Foreskin melanocyte (primary cell): ENCODE measurements at places on chromosomes 6 and 20.

DNA sequence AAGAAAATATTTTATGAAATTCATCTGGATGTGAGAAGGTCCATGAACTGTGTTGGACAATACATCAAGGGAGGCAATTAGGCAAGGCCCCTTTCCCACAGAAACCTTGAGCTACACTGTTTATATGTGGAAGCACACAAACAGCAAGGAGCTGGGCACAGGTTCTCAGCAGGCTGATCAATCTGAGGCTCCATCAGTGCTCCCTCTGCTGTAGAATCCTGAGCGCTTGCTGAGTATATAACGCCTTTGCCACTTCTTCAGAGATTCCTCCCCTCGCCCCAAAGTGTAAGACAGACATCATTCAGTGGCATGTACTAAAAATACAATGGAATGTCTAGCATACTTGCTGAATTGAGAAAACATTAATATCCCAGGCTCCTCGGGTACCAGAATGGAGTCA is 146.9 kb downstream of the PRKN start:
- no peak for DNase-seq

- DNase-seq, result no peak
Measured at GRCh38 chr6:152696522-152696921, 1.2 kb upstream of the MYCT1 start.

DNA sequence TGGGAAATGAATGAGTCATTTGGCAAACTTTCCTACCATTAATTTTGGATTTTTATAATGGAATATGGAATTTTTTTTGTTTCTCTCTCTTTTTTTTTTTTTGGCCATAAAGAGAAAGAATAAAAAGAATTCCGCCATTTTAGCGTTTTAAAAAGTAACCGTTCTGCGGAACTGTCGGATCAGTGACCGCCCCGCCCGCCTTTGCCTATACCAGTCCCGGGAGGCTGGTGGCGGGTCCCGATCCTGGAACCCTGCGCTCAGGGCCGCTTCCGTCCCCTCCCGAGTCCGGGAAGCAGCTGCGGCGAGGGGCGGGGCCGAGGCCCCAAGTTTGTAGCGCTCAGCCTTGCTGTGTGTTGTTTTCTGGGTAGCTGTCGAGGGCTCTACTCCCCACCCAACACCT is 609 bp downstream of the L3MBTL1 start:
- DNase-seq, result no peak

- DNase-seq, result no peak
Measured at GRCh38 chr6:118892355-118892991, 1.5 kb upstream of the ASF1A start.

DNA sequence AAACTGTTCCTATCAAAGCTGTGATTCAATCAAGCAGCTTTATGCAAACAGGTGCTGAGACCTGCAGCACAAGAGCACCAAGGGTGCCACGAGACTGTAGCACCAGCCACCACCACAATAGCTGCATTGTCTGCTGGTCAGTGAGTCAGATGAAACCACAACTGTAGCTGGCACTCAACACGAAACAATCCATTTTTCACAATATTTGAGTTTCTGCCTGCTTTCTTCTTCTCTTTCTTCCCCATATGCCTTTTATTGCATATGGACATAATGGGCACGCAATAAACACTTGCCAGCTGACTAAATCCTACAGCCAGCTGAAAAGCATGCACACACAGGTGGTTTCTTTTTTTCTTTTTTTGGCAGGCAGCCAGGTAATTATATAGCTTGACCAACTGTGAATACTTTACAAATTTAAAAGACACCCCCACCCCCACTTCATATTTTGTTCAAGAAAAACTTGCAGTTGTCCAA is 16.6 kb downstream of the SLC2A12 start:
- DNase-seq, result peak; percentile 66

DNA sequence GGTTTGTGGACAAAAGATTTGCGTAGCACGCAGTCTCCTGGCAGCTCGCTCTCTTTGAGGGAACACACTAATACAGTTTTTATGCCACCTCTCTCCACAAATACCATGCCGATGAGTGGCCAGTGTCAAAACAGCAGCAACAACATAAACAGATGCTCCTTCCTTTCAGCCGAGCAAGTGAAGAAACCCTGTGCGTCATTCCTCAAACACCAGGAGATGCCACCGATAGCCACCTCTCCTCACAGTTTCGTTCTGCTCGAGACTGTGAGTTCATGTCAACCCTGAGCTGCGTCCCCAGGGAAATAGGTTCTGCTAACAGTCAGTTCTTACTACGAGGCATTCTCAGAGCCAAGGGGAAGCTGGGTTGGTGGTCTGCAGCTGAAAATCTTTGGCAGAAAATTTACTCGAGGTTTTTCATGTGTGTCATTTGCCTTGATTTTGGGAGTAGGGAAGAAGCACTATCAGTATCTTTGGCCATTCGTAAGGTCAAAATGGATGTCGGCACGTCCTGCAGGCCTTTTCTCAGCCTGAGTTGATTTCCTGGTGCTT is 59.9 kb downstream of the EYA2 start:
- no peak for DNase-seq

DNA sequence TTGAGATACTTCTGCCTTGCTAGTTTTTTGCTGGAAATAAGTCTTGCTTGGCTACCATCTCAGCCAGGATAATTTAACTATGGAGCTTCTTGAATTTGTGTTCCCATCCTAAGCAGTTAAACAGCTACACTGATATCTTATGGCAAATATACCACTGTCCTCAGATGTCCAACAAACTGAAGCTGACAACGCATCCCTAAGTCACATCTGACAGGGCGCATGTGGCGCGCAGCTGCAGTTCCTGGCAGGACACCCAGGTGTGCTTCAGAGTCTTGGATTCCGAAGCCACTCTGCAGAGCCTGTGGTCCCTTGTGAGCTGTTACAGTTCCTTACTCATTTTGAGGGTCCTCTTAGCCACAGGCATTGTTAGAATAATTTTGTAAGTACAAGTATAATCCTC is 127.9 kb downstream of the WDR27 start:
- DNase-seq, result no peak

- peak; percentile 40 for DNase-seq
Measured at GRCh38 chr6:136012198-136012887, 160.8 kb downstream of the PDE7B start.

GRCh38 chr6:158269657-158270056 is 42.6 kb upstream of the TULP4 start:
- no peak for DNase-seq

DNA sequence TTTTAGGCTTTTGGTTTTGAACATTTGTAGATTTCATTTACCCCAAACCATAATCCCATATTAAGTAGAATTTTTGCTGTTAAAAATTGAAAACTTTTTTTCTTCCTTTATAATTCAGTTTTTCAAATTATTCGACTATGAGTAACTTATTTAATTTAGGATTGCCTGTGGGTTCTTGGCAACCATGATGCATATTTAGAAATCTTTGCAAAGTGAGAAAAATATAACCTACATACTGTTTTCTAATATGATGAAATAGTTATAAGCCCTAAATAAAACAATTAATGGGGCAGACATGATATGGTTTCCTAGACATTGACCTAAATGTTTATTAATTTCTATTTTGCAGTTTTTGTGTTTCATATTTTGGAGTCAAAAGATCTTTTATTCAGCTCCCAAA is 23.6 kb downstream of the NEDD9 start:
- DNase-seq, result no peak

GRCh38 chr6:85125526-85125925 is 324.4 kb upstream of the NT5E start:
- no peak for DNase-seq

GRCh38 chr6:51167468-51167867 is 348.8 kb downstream of the TFAP2B start:
- DNase-seq, result no peak

DNA sequence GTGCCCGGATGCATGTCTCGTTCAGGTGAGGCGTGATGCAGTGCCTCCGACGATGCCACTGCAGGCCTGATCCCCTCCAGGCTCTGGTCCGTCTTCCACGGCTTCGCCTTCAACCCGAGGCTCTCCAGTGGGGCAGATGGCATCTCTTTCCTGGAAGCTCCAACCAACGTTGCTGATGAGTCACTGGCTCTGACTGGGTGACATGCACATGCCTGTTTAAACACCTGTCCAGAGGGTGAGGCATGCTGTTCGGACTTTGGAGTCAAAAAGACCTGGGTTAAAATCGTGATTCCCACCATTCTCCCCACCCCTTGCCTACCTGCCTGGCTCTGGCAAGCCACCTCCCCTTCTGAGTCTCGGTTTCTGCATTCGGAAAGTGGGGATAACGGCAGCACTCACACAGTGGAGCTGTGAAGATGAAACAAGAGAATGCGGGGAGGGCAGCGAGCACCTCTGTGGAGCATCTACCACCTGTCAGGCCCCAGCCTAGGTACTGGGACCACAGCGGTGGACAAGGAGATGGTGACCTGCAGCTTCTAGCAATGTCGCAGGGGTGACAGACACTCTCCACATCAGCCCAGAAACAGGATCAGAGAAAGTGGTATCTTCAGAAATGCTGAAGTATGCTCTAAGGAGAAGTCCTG is 8.5 kb upstream of the EDN3 start:
- no peak for DNase-seq

DNA sequence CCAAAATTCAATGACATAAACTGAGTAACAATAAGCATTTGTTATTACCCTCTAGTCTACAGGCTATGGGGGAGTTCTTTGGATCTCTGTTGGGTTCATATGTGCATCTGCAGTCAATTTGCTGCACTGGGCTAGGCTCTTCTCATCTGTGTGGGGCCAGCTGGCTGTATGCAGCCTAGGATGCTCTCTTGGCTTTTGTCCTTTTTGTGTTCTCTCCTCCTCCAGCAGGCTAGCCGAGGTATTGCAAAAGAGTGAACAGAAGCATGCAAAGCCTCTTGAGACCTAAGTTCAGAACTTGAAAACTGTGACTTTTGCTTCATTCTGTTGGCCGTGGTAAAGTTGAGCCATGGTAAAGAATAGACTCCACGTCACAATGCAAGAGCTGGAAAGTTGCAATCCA is 62.8 kb upstream of the FOXO3 start:
- DNase-seq, result peak; percentile 24

DNA sequence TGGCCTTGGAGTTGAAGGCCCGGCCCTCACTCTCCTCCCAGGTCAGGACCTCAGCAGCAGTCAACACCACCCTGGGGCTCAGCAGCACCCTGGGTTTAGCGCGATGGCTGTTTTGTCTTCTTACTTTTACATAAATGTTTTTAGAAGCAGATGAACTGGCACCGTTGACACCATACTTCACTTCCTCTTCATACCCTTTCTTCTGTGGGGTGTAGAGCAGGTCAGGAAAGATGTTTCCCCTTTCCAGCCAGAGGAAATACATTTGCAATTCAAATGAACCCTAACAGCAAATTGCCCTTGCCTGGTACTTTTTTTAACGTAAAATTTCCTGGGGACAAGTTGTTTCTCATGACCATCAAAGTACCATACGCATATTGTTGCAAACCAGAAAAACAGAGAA is 54.7 kb upstream of the SNX9 start:
- no peak for DNase-seq

DNA sequence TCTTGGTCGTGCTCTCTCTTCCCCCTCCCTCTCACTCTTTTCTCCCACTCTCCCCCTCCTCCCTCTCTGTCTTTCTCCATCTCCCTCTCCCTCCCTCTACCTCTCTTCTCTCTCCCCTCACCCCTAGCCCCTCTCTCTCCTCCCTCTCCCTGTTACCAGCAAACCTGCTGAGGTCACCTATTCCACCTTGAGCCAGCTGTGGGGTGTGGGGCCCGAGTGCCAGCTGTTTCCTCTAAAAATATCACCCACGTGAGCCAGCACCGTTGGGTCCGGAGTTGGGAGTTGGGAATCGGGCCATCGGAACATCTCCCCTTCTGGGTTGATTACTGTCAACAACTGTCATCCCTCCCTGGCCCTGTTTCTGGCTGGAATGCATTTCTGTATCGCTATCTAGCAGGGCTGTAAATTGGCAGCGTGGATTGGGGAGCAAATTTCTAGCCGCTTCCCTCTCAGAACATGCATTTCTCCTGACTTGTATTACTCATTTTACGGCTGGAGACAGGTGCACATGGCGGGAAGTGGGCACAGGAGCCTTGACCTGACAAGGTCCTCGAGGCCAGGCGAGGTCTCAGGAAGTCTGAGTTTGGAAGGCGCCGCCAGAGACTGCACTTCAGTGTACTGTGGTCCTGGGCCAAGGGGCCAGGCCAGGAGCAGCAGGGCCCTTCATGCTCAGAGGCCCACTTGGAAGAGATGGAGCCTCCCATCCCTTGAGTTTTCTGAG is 165.3 kb downstream of the CDH4 start:
- DNase-seq, result no peak

- DNase-seq, result no peak
Measured at GRCh38 chr6:45074439-45074838, 253.7 kb upstream of the RUNX2 start.

DNA sequence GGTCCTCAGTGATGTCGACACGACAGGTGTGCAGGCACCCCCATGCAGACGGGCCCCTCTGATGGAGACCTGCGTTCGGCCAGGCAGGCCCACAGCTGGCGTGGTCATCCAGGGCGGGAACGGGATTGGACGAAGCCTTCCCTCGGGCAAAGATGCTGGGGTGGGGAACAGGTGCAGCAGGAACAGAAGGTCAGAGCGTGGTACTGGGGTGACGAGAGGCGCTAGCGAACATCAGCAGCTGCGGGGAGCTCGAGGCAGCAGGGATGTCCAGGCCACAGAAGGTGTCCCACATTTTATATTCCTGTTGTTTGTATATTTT is 96.2 kb downstream of the SLC22A23 start:
- no peak for DNase-seq

DNA sequence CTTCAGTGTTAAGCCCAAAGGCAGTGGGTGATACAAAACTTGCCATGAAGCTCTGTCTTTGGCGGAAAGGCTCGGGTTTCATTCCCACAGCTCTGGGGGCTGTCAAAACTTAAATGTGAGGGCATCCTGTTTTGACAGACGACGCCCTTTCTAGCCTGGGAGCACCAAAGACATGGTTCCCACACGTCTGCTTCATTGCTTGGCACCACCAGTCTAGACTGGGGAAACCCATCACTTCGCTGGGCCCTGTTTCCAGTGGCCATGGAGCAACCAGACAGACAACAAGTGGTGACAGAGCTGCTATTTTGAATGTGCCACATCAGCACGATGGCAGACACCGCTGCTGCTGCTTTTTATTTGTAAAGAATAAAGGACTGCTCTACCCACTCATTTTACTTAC is 127.5 kb downstream of the SASH1 start:
- no peak for DNase-seq

DNA sequence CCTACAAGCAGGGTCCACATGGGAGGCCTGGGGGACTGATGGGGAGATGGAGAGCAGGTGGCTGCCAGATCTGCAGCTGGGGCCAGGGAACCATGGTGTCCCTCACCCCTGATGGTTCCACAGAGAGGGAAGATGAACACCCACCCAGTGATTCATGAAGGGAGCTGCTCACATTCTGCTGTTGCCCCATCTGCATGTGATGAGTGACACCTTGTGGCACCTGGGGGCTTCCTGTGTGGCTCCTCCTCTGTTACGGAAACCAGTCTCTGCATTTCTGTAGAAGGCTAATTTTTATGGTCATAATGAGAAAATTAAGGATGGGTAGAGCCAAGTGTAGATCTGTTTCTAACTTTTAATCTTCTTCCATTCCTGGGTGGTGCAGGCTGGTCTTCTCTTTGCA is 217.1 kb downstream of the SMOC2 start:
- DNase-seq, result no peak
